ENCODE measurements at places on chromosomes 3 and 15.

- peaks cover 43% of the 10 kb centered on the region for H3K36me3 ChIP-seq
- DNase-seq, result peak; percentile 34
- H3K4me1 ChIP-seq, result peaks cover 4% of the 10 kb centered on the region
- no peaks in the 10 kb centered on the region for H3K27me3 ChIP-seq
- H3K4me3 ChIP-seq, result no peak overlapping the region
Measured at GRCh38 chr3:197541756-197542539, 13.8 kb downstream of the BDH1 start.

GRCh38 chr15:38565287-38565670 lies 665 bp upstream of the RASGRP1 start:
- no peaks in the 10 kb centered on the region for H3K27me3 ChIP-seq
- H3K4me3 ChIP-seq, result peak overlapping the region; percentile 91
- no peak for DNase-seq
- H3K4me1 ChIP-seq, result peaks cover 35% of the 10 kb centered on the region

GRCh38 chr3:156693166-156693565 lies 18.8 kb downstream of the TIPARP start:
- no peak overlapping the region for H3K4me3 ChIP-seq
- no peak overlapping the region for H3K27ac ChIP-seq
- DNase-seq, result no peak
- no peaks in the 10 kb centered on the region for H3K27me3 ChIP-seq
- H3K36me3 ChIP-seq, result peaks cover 68% of the 10 kb centered on the region

GRCh38 chr3:42780892-42781700 lies 8.0 kb upstream of the CCDC13 start:
- no peaks in the 10 kb centered on the region for H3K27me3 ChIP-seq
- no peak overlapping the region for H3K4me3 ChIP-seq
- peaks cover 2% of the 10 kb centered on the region for H3K4me1 ChIP-seq
- H3K36me3 ChIP-seq, result peaks cover 15% of the 10 kb centered on the region

DNA sequence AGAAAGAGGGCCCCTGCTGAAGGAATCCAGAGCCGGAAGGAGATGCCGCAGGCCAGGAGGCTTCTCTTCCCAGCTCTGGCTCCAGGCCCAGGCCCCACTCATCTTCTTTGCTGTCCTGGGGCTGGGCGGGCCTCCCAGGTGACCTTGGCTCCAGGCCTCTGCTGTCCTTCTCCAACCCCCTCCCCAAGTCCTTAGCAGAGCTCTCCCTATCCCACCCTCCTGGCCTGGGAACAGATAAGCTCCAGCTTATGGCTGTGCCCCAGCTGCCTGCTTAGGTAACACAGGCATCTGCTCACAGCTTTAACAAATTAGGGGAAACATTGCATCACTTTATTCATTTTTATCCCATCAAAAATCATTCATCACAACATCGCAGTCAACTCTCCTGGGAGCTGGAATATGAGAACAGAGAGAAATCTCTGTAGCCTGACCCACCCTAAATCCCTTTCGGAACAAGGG lies 86.9 kb downstream of the SEMA5B start:
- no peak overlapping the region for H3K4me3 ChIP-seq
- no peak overlapping the region for H3K27ac ChIP-seq
- H3K27me3 ChIP-seq, result peaks cover 38% of the 10 kb centered on the region
- DNase-seq, result no peak

DNA sequence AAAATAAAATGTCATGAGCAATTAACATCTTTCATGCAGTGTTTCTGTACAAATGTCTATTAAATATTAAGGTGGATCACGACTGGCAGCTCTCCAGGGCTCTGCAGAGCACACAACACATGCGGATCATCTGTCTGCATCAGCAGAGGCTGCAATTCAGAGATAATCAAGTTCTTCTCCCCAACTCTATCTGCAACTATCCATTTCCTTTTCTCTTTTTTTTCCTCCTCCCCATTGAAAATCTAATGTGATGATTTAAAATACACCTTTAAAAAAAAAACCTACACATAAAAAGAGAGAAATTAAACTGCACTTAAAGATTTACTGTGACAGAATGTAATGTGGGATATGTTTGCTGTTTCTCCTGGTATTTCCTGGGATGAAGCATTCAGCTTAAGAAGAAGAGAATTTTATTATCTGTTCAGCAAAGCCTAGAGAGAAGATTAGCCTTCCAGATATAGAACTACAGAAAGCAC lies 352.6 kb upstream of the CCDC54 start:
- no peaks in the 10 kb centered on the region for H3K27me3 ChIP-seq
- H3K4me3 ChIP-seq, result no peak overlapping the region
- no peak overlapping the region for H3K27ac ChIP-seq
- no peaks in the 10 kb centered on the region for H3K4me1 ChIP-seq

DNA sequence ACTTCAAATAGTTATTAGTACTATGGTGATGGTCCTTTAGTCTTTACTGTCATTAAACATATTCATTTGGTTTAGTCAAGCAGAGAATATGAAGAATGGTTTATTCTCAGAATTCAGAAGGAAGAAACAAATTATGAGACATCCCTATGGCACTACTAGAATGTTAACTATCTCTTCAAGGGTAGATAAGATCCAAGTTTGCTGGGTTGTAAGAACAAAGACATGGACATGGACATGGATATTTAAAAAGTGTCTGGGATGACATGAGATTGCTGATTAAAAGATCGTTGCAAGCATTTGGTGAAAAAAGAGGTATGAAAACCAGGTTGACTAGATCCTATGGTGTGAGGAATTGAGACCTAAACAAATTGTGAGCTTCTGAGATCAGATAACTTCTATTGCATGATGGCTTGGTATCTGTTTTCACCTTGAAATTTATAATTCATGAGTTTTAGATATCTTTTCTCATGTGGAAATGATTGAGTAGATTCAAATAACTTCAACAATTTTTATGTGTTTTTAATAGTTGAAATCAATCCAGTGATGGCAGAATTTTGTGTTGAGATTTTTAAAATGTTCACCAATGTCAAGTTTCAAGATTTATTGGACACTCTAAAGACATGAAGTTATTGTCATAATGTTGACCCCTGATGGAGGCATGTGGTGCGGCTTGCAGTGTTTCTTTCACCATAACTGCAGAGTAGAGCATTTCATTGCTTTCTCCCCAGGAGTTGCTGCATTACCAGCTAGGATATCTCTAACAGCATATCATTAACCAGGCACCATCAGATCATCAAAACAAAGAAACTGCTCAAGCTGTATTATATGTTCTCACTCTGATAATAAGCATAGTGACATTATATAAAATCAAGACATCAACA lies 72.6 kb downstream of the NAALADL2 start:
- no peaks in the 10 kb centered on the region for H3K4me1 ChIP-seq
- no peak overlapping the region for H3K27ac ChIP-seq
- no peaks in the 10 kb centered on the region for H3K27me3 ChIP-seq

GRCh38 chr3:70308760-70309159 lies 3.7 kb downstream of the MDFIC2 start:
- no peak for DNase-seq
- H3K27ac ChIP-seq, result no peak overlapping the region
- H3K4me3 ChIP-seq, result no peak overlapping the region
- H3K27me3 ChIP-seq, result no peaks in the 10 kb centered on the region

- no peak for DNase-seq
- no peak overlapping the region for H3K27ac ChIP-seq
- no peaks in the 10 kb centered on the region for H3K4me1 ChIP-seq
- H3K27me3 ChIP-seq, result peaks cover 40% of the 10 kb centered on the region
Measured at GRCh38 chr3:150913133-150913922, 8.1 kb upstream of the MINDY4B start.

DNA sequence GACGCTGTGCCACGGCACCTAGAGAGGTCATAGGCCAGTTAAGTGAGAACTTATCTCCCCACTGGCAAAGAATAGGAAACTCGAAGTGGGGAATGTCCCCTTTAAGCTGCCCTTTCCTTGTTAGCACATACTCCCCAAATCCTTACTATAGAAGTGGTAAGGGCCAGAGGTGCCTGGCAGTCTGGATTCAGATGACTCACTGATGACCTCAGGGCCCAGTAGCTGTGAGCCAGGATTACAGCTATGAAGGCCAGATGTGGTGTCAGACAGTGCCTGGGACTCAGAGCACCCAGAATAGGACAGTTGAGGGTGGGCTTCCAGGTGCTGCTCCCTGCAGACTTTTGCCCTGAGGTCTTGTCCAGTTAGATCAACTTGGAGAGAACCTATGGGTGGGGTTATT lies 37.7 kb downstream of the PDIA5 start:
- H3K27me3 ChIP-seq, result no peaks in the 10 kb centered on the region
- H3K36me3 ChIP-seq, result peaks cover 2% of the 10 kb centered on the region
- H3K4me3 ChIP-seq, result no peak overlapping the region
- H3K4me1 ChIP-seq, result no peaks in the 10 kb centered on the region
- no peak for DNase-seq
- H3K27ac ChIP-seq, result no peak overlapping the region

DNA sequence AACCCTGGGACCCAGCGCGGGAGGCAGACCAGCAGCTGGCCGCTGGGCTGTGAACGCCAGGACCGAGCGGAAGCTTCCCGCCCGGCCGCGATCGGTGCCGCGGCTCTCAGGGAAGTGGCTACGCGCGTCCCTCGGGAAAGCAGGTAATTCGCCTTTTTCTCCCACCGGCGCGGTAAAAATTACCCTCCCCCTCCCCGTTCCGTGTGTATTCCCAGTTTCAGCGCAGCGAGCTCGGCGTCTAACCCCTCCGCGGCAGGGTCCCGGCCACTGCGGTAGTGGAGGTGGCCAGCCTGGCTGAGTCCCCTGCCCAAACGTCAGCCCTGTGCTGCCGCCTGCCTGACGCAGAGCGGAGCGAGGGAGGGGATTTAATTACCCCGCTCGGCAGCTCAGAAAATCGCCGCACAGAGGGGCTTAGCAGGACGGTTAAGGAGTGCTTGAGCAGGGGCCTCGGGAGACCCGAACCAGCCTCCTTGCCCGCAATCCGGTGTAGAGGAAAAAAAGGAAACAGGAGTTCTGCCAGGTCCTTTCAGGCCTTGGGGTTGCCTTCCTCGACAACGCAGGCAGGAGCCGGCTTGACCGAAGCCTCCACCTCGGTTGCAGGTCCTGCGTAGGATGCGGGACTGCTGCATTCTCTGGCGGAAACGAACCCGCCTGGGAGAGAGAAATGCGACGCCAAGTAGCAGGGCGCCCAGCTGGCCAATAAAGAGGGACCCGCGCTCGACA lies 2.9 kb downstream of the GATA2 start:
- no peaks in the 10 kb centered on the region for H3K36me3 ChIP-seq
- DNase-seq, result no peak
- peak overlapping the region; percentile 36 for H3K27ac ChIP-seq
- peaks cover 80% of the 10 kb centered on the region for H3K27me3 ChIP-seq

GRCh38 chr3:127366383-127366782 lies 78.5 kb upstream of the PRR20G start:
- H3K4me1 ChIP-seq, result no peaks in the 10 kb centered on the region
- no peak overlapping the region for H3K27ac ChIP-seq
- H3K27me3 ChIP-seq, result peaks cover 21% of the 10 kb centered on the region
- no peak overlapping the region for H3K4me3 ChIP-seq
- H3K36me3 ChIP-seq, result no peaks in the 10 kb centered on the region

DNA sequence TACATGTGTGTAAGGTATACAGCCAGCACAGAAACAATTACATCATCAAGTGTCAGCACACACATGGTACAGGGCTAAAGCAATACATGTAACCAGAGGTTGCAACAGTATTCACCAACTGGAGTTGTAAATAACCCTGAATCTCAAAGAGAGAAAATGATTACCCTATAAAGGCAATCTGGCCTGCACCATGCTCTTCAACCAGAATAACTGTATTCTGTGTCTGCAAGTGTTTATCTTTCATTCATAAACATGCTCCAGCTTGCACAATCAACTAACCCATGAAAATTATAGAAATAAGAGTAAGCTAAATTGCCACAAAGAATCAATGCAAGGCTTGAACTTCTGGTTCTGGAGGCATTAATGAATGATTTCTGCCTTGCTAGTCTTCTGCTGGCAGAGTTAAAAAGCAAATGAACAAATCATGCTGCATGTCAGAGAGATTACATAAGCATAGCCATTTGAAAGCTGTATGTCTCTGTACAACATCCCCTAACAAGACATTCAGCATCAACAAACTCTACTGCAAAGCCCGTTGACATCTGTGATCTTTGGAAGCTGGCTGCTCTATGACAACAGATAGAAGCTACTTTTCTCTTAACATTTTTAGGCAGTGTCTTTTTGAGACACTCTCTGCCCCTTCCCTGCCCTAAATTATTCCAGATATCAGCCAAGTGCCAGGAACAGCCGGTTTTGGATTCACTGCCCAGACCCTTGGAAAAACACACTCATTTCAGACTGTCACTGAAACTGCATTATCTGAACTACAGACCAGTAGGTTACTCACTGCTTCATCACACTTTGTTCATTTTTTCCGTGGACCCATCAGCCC lies 871.0 kb downstream of the OTOL1 start:
- no peak overlapping the region for H3K4me3 ChIP-seq
- DNase-seq, result no peak
- no peak overlapping the region for H3K27ac ChIP-seq
- H3K36me3 ChIP-seq, result no peaks in the 10 kb centered on the region
- no peaks in the 10 kb centered on the region for H3K27me3 ChIP-seq

- no peak overlapping the region for H3K27ac ChIP-seq
- H3K27me3 ChIP-seq, result peaks cover 9% of the 10 kb centered on the region
- H3K4me3 ChIP-seq, result no peak overlapping the region
- H3K4me1 ChIP-seq, result peaks cover 8% of the 10 kb centered on the region
- H3K36me3 ChIP-seq, result no peaks in the 10 kb centered on the region
Measured at GRCh38 chr3:88009066-88009465, 49.7 kb downstream of the CGGBP1 start.
